ENCODE measurements at places on chromosomes 13 and 19.

GRCh38 chr19:55391702-55392615, 6.2 kb downstream of the RPL28 start:
- DNase-seq = no peak

DNA sequence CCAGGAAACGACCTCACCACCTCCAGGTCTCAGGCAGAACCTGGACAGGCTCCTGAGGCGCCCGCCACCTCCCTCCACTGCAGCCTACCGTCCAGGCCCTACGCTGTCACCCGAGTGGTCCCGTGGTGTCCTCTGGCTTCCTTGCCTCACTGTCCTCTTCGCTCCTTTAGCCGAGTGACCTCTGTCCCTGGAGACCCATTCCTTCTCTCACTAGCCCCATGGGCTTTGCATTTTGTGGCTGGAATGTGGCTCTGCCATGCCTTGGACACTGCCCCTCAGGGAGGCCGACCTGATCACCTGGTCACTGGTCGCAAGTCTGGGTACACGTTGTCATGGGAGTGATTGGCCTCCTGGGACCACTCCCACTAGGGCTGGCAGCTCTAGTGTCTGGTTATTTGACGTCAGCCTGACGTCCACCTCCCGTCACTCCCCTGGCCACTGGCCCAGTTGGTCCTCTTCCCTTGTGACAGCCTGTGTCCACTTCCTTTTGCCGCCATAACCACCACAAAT, 17.9 kb downstream of the SLC25A42 start:
- no peak for DNase-seq

DNA sequence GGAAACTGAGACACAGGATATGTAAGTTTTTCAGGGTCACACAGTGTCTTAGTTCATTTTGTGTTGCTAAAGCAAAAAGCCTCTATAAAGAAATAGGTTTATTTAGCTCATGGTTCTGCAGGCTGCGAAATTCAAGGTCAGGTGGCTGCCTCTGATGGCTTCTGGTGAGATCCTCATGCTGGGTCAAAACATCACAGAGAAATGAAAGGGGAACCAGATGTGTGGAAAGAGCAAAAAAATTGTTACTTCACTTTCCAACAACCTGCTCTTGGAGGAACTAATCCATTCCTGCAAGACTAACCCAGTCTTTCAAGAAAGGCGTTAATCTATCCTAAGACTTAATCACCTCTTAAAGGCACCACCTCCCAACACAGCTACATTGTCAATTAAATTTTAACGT, 64.2 kb upstream of the UBL3 start:
- no peak for DNase-seq

DNA sequence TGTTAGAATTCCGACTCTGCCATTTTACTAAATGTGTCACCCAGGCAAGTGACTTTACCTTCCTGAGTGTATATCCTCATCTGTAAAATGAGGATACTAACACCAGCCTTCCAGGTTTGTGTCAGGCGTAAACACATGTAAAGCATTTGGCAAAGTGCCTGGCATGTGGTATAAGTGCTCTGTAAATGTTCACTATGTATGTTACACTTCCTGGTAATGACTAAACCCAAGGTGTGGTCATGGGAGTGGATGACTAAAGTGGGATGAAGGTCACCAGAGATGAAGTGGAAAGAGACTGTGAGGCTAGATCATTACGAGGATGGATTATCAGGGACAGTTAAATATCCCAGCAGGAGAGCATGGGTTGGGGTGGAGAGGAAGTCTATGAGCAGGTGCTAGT, 25.6 kb downstream of the DEDD2 start:
- DNase-seq = no peak

- no peak for DNase-seq
These were observed 49.0 kb downstream of the FREM2 start for GRCh38 chr13:38735665-38736440.

GRCh38 chr19:38665950-38666662, 18.7 kb downstream of the ACTN4 start:
- no peak for DNase-seq

DNA sequence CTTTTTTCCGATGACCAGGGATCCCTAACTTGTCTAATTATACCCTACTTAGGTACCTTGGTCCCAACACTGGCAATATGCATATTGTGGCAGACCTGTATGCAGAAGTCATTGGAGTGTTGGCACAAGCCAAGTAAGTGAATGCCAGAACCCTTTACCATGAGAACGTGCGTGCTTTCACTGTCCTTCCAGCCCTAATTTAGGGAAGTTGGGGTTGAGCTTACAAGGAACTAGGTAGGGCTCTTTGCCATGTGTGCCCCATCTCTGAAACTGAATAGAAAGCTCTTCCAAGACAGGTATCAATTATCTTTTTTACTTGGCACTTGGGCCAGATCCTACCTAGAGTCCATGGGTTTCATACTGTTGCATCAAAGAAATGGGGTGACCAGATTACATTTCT, 93.2 kb downstream of the FRY start:
- no peak for DNase-seq

DNA sequence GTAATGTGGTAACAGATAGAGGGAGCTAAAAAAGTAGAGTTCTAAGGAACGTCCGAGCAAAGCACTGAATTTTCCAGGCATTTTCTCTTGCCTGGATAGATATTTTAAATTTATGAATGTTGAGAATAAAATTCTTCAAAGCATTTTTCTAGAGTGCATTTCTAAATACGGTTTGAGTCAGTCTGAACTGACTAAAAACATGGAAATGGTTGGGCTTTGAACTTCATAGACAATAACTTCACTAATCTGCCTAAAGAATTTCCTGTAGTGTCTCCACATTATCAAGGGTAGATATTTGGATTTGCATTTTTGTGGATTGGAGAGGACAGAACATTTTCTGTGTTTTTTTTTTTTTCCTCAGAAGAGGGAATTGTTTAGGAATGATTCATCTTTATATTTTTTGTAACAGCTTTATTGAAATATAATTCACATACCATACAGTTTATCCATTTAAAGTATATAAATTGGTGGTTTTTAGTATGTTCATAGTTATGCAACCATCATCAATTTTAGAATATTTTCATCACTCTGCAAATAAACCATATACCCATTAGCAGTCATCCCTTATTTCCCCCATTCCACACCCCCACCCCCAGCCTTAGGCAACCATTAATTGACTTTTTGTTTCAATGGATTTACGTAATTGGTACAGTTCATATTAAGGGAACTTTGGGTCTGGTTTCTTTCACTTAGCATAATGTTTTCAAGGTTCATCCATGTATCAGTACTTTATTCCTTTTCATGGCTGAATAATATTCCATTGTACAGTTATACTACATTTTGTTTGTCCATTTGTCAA, 20.7 kb downstream of the GARRE1 start:
- no peak for DNase-seq

DNA sequence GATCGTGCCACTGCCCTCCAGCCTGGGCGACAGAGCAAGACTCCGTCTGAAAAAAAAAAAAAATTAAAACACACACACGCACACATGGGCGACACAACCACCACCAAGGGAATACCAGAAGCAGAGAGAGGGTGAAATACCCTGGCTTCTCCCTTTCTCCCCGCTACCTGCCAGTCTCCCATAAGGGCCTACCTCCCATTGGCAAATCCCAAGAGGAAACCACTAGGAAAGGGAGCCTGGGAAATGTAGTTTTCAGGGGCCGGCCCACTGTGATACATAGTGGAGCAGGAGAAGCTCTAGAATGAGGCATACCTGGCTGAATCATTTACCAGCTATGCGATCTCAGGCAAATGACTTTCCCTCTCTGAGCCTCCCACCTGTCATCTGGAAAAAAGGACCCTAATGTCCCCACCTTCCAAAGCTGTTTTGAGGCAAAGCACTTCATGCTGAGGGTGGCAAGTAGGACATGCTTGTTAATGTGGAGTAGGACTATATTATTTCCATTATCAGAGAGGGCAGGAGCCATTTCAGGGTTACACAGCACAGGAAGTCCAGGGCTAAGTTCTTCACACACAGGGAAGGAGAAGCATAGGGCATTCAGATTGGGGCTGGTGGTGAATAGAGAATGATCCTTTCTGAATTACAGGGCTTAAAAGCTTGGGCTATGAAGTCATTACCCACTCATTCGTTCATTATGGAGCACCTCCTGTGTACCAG, 14.3 kb upstream of the HNRNPUL1 start:
- DNase-seq = no peak

DNA sequence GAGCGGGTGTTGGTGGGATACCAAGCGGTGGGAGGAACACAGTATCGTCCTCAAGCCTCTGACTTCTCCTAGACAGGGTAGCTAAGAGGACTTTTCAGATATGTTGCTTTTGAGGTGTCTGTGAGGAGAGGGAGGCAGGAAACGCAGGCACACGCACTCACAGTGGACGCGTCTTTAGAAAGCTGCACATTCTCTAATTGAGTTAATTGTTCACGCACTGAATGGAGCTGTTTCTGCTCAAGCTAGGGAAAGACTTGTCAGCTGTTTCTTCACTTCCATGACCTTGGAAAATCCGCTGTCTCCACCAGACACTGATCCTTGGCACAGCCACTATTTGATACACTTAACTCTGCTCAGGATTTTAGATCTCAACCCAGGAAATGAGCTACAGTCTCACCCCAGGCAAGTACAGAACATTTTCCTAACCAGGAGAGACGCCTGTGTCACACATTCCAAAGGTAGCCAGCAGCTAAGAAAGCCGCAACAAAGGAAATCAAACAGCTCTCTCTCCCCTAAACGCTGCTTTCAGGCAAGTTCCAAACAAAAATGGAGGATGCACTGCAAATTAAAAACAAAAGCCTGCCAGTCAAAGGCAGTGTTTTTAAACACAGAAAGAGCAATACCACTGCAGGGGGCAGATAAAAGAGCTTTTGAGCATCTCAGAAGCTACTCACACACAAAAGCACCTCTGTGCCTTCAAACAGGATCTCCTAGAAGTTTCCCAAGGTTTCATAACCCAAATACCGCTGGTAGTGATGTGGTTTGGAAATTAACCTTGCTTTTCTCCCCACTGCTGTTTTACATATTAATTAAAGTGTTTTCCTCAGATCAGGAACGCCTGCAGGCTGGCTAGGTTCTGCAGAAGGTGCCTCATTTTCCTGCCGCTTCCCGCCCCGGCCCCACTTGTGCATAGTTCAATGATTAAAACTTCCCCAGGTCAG, 57.3 kb downstream of the IRS2 start:
- no peak for DNase-seq

GRCh38 chr13:112592647-112593046, 4.7 kb upstream of the TUBGCP3 start:
- DNase-seq = no peak

- no peak for DNase-seq
These were observed 6.7 kb upstream of the CCNP start for GRCh38 chr19:40232949-40233810.

GRCh38 chr19:34313188-34313587, 51.8 kb upstream of the GPI start:
- DNase-seq = no peak

GRCh38 chr13:112955271-112955937, 13.6 kb upstream of the MCF2L start:
- DNase-seq = no peak

DNA sequence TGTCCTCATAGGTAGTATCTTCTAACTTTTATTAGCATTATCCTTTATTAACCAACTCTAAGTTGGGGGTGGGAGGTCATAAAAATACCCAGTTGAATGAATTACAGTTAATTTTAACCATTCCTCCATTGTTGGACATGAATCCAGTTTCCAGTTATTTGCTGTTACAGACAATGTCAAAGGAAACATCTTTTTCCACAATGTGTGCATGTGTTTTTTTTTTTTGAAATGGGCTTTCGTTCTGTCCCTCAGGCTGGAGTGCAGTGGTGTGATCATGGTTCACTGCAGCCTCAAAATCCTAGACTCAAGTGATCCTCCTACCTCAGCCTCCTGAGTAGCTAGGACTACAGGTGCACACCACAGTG, 32.0 kb downstream of the KLF5 start:
- DNase-seq = no peak

- no peak for DNase-seq
These were observed 29.2 kb downstream of the SYDE1 start for GRCh38 chr19:15136234-15136954.

- DNase-seq = no peak
These were observed 115.6 kb upstream of the NBEA start for GRCh38 chr13:34826432-34826831.

- DNase-seq = no peak
These were observed 22.0 kb upstream of the ASPDH start for GRCh38 chr19:50535672-50536187.

DNA sequence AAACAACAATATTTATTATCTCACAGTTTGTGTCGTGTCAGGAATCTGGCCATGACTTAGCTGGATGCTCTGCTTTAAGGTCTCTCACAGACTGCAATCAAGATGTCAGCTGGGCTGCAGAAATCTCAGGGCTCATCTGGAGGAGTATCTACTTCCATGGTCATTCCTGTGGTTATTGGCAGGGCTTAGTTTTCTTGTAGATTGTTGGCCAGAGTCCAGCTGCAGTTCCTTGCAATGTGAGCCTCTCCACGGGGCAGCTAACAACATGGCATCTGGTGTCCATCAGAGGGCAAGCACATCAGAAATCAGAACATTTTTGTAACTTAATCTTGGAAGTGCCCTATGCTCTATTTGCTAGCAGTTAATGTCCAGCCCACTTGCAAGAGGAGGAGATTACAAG, 45.7 kb upstream of the TDRD3 start:
- DNase-seq = no peak

DNA sequence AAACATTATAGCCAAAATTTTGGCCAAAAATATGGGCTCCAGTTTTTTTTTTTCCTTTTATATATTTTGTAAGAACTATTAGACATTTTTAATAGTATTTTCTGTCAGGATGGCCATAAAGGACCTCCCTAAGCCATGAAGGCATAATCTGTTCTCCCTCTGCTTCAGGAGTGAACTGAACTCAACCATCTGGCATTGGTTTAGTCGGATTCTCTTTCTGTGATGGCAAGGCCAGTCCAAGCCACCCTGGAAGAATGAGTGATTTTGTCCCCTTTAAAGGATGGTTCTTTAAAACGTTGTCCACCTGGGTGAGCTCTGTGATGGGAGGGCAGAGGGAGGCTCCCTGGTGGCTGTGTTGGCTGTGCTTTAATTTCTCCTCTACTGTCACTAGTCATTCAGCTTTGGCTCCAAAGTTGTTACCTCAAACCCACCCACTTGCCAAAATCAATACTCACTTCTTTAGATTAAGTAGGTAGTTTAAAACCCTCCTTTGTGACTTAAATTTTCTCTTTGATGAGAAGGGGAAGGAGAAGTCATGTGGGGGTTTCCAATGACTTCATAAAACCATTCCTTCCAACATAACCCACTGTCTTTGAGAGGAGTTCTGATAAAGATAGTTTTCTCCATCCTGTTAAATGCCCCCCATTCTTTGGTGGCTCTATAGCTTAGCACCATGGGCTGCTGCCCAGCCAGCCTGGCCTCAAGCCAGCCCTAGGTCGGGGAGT, 4.4 kb downstream of the TNFRSF19 start:
- no peak for DNase-seq

- no peak for DNase-seq
These were observed 21.8 kb downstream of the MCF2L start for GRCh38 chr13:112990783-112991182.

GRCh38 chr19:14505488-14506239, 9.7 kb upstream of the GIPC1 start:
- peak; percentile 78 for DNase-seq

GRCh38 chr13:39250440-39250839, 212.2 kb downstream of the NHLRC3 start:
- no peak for DNase-seq

Measured in stimulated activated CD4-positive, alpha-beta T cell treated with anti-CD3 and anti-CD28 coated beads, Interleukin-2, amount 100 ng/mL, for 24 hours (primary cell).